ENCODE measurements at places on chromosomes 2 and 18.

DNA sequence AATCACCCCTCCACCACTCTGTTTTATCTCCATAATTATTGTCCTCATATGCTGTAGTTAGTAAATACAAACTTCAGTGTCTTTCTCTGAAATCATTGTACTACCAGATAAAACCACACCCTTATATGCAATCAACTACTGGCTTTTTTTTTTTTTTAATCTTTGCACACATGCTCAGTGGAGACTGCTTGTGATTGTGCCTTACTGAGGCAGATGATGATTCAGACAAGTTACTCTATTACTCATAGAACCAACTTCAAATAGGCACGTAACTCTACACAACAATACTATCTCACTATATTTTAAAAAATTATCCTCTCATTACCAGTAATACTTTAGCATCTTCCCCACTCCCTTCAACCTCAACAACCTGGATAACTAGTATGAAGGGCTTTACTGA lies 1278.4 kb upstream of the PIK3C3 start:
- DNase-seq, result no peak

GRCh38 chr2:84856787-84857186 lies 24.1 kb downstream of the TRABD2A start:
- no peak for DNase-seq

- no peak for DNase-seq
Observed at GRCh38 chr18:63016270-63016669, 300.9 kb downstream of the PHLPP1 start.

DNA sequence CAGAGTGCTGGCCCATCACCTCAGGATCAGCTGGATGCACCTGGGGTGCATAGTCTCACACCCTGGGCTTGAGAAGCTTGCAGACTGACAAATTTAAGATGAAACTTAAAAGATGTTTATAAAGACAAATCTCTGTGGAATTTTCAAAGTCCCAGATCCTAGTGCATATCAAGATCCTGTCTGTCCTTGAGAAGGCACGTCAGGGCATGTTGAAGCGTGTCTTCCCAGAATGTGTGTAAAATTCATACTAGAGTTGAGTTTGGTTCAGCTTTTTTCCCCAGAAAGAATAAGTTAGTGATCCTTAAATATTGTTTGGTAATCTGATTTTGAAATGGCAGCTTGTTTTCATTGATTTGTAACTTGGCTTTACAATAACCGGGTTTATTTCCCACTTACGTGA lies 27.5 kb downstream of the INSIG2 start:
- no peak for DNase-seq

DNA sequence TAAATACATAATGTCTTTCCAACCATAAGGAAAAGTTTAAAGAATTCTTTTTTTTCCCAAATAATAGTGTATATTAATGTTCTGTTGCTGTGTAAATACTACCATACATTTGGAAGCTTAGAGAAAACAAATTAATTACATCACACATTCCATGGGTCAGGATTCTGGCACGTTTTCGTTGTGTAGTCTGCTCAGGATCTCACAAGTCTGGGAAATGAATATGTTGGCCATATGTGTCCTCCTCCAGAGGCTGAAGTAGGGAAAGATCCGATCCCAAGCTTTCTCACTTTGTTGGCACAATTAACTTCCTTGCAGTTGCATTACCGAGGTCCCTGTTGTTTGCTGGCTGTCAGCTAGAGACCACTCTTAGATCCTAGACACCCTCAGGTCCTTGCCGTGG lies 83.9 kb downstream of the RPRM start:
- DNase-seq, result no peak

DNA sequence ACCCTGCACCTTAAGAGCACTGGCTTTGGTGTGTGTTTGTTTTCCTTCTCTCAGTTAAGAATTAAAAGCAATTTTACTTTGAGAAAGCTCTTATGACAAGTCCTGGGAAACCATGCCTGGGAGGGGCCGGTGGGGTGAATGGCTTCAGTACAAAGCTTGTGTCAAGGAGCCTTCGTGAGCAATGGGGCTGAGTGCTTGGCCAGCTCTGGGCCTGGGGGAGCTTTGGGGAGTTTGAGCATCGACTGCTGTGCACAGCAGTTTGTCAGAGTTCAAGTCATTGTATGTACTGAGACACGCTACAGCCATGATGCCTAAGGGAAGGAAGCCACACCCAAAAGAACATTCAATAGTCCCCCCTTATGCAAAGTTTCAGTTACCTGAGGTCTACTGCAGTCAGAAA lies 75.8 kb downstream of the ARHGEF4 start:
- no peak for DNase-seq

GRCh38 chr2:196944570-196944969 lies 18.1 kb upstream of the PGAP1 start:
- no peak for DNase-seq

- peak; percentile 11 for DNase-seq
Observed at GRCh38 chr2:224412141-224413015, 10.5 kb upstream of the FAM124B start.

- DNase-seq, result no peak
Observed at GRCh38 chr2:146917431-146918042, 927.3 kb upstream of the ACVR2A start.

DNA sequence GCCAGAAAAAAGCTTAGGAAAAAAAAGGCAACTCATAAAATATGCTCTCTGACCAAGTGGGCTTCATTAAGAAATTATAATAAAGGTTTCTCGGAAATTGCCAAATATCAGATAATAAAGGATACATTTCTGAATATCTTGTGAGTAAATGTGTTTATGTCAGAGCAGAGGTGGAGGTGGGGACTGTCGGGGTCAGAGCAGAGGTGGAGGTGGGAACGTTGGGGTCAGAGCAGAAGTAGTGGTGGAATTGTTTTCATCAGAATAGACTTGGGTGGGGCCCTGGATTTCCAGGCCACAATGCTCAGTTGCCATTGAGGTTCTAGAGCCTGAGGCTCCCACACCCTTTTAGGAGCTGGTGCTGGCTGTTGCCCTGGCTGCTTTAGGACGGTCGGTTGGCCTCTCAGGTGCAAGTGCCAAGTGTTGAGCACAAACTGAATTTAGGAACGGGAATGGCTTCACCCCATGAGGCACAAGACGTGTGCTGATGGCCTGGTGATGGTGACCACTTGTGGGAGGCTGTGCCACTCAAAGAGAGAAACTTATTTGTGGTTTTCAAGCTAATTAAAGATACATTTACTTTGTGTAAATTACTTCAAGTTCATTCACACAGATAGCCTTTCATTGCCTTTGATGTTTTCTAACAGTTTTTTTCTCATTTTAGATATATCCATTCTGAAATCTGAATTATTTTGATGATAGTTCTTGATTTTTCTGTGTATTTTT lies 131.5 kb downstream of the ATP9B start:
- DNase-seq, result peak; percentile 75

- no peak for DNase-seq
Observed at GRCh38 chr18:31878358-31878757, 64.6 kb downstream of the TRAPPC8 start.

GRCh38 chr2:29394981-29395350 lies 279.8 kb downstream of the CLIP4 start:
- DNase-seq, result no peak

DNA sequence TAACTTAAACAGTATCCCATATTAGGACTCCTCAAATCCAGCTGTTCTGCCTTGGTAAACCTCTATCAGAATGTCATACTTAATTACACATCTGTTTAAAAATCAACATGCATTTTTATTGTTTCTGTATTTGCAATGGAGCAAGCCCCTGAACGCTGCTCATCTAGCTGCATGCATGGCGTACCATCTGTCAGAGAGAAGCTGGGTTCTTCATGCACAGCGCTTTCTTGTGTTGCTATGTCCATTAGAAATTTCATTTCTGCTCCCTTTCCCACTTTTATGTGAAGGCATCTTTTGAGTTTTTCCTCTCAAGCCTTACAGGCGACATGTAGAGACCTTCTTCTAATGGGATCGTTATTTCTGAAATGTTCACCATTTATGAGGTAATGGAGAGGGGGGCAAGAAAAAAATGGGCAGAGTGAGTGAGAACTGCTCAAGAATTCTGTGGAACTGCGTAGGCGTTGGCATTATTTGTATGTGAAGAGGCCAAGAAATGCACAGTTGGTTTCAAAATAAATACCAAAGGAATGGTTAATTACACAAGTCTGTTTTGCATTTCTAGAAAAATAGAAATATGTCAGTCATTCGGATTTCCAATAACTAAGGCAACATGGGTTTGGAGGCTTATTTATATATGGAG lies 31.6 kb downstream of the INSIG2 start:
- no peak for DNase-seq

GRCh38 chr2:24359129-24360049 lies 947 bp downstream of the ITSN2 start:
- peak; percentile 41 for DNase-seq

DNA sequence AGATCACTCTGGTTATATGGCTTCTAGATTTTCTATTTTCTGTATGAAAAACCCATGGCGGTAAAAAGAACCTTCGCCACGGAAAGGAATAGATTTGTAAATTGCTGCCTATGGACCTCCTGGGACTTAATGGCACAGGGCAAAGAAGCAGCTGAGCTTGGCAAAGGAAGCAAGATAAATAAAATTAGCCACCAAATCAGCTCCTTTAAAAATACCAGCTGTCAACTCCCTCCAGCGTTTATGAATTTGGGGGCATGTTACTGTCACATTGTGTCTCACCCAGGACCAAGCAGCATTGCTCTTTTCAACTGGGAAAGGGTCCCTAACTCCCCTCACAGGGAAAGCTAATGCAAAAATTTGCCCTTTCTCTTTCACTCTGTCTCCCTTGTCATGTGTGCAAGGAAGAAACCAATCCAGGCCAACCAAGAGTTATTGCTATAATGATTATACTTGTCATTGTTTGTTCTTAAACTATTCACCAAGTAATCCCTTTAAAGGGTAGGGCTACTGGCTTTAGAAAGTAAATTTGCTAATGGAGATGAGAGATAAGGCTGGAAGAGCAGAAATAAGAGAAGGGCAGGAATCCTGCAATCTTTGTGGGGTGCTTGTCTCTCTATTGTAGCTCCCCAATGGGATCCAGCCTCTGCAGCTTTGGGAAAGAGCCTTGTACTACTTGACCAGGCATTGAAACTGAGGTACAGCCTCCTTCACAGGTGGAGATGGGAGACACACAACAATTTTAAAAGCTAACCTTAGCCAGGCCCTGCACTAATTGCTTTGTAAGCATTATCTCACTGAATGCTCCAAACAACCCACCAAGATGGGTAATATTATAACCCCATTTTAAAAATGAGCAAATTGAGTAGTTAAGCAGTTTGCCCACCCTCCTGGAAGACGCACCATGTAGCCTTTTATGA lies 119.1 kb upstream of the KLF7 start:
- DNase-seq, result no peak

- DNase-seq, result no peak
Observed at GRCh38 chr2:48066000-48066399, 159.7 kb upstream of the FBXO11 start.

DNA sequence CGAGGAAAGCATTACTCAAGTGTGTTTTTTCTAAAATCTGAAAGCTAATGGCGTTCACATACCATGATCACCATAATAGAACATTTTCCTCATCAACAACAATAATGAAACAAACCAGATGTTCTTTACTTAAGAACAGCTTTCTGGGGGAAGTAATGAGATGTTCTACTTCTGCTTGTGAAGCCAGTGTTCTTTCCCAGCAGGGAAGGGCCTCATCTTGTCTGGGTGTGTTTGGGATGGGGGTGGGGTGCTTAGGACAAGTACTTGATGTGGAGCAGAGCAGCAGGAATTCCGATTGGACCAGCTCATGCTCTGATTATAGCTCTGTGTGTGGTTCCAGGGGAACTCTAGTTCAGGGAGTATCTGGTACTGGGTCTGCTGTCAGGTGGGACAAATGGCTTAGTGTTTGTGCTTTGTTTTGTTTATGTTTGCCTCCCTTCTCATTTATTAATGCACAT lies 163.0 kb upstream of the NOSTRIN start:
- no peak for DNase-seq

GRCh38 chr2:223076573-223076972 lies 24.6 kb downstream of the KCNE4 start:
- no peak for DNase-seq

- no peak for DNase-seq
Observed at GRCh38 chr2:26455670-26456439, 22.1 kb downstream of the OTOF start.

GRCh38 chr2:86332654-86333053 lies 4.8 kb downstream of the REEP1 start:
- no peak for DNase-seq

- no peak for DNase-seq
Observed at GRCh38 chr2:85401464-85401805, 8.7 kb downstream of the CAPG start.

DNA sequence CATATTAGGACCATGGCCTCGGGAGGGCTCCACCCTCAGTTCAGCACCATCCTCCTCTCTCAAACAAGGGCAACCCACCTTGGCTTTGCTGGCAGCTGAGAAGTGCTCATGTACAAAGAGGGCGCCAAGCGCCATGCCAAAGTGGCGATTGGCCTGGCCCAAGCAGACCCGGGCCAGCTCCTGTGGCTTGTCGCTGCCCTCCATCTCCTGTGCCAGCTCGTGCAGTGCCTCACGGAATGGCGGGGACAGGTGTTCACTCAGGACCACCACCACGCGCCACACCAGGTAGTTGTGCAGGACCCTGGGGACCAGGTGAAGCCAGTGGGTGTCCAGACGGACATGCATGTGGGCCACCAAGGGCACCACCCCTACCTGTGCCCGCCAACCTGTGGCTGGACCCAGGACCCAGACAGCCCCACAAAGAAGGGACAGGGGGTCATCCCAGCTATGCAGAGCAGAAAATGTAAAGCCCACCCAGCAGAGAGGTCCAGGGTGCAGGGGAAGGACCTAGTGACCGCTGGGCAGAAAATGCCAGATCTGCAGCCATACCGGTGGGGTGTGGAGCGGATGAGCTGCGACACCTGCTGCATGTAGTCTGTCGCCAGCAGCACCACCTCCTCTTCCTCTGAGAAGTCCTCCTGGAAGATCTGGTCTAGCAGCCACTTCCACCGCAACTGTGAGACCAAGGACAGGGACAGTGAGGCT lies 3.6 kb downstream of the ECEL1 start:
- DNase-seq, result no peak

DNA sequence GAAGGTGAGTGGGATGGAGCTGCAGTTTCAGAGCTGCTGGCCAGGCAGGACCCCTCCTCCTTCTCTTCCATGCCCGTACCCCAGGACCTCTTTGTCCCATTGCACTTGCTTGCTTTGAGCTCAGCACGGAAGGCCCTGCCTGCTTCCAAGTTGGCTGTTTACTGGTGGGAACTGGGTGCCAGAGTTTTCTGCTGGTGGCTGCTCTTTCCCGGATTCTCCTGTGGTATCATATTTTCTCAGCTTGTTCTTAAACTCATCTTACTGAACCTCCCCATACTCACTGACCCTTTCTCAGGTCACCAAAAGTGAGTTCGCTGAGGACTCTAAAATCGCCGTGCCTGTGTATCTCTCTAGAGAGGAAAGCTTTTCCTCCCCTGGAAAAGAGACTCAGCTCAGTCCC lies 297.7 kb upstream of the TNP1 start:
- no peak for DNase-seq

DNA sequence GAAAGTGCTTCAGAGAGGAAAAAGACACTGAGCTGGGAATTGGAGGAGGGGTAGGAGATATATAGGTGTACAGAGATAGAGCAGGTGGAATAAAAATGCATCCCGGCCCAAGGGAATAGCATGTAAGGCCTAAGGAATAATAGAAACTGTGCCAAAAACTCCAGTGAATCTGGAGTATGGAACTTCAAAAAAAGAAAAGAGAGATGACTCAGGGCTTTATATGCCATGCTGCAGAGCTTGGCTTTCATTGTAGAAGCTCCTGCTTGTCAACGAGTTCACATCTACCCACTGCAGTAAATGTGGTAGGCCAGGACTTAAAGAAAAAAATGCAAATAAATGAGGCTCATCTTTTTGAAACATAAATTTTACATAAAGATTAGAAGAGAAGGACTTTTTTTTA lies 131.8 kb downstream of the MREG start:
- no peak for DNase-seq

GRCh38 chr2:38650012-38650411 lies 15.9 kb upstream of the GALM start:
- no peak for DNase-seq
